Astrocyte of the cerebellum (primary cell): ENCODE measurements at places on chromosomes 3 and 15.

- no peak for DNase-seq
These were observed 25.5 kb downstream of the PDE8A start for GRCh38 chr15:85007137-85007536.

GRCh38 chr3:171192176-171192854 lies 165.8 kb upstream of the SLC2A2 start:
- peak; percentile 81 for DNase-seq

- DNase-seq, result no peak
These were observed 53.0 kb upstream of the FGD5 start for GRCh38 chr3:14765576-14766427.

DNA sequence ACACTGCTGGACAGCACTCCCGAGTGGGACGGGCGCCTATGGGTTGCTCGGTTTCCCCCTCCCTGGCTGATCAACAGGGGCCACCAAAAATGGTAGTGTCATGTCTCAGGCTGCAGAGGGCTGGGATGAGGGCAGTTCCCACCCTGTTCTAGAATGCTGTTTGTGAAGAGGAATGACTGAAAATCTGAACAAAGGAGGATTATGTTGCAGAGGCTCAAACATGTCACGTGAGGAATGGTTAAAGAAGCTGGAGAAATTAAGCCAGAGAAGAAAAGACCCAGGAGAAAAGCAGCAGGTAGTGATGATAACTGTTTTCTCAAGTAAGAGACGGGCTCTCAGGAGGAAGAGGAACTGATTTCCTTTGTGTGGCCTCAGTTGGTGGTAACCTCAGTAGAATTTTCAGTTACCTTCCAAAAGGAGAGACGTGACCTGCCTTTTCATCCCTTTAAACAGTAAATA lies 10.4 kb downstream of the SPG21 start:
- DNase-seq, result no peak

DNA sequence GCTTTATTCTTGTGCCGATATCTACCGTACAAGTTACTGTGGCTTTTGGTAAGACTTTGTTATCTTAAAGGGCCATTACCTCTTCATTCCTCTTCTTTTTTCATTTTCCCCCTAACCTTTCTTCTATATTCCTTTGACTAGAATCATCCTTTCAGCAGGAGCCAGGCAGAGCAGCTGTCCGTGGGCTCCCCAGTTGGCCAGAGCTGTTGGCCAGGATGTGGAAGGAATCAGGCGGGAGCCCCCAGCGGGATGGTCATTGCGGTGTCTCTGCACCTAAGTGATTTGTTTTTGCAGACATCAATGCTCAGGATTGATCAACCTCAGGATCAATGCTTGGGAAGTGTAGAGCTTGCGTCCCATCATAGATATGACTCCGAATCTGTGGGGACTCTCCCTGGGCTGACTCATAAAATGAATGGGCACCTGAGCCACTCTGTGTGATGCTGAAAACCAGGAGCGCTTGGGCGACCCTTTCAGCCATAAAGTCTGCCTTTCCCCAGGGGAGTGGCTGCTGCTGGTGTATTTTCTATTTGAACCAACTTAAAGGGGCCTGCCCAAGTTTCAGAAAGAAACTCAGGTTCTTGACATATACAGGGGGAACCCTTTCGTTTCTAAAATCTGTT lies 21.7 kb downstream of the APBA2 start:
- no peak for DNase-seq

DNA sequence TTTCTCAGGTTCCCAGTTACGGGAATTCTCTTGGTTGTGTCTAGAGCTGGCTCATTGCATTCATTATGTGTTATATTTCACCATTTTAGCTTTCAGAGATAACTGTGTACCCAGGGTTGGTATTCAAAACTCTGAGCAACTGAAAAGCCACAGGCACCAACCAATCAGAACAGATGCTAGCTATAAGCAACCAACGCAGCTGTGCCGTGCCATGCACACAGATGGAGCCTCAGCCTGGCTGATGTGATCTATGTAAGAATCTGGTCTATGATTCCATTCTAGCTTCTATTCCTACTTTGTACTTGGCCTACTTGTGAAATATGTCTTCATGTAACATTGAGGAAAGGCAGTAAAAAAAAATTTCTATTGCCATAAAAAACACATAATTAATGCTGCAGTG lies 95.0 kb upstream of the CCDC80 start:
- DNase-seq, result no peak
